Stimulated activated CD8-positive, alpha-beta memory T cell treated with anti-CD3 and anti-CD28 coated beads, Interleukin-15, amount 100 ng/mL, for 1 hour (primary cell): ENCODE measurements at places on chromosomes 13 and 19.
A peak's percentile ranks its signal among the peaks of the same experiment; 100 is the strongest.

DNA sequence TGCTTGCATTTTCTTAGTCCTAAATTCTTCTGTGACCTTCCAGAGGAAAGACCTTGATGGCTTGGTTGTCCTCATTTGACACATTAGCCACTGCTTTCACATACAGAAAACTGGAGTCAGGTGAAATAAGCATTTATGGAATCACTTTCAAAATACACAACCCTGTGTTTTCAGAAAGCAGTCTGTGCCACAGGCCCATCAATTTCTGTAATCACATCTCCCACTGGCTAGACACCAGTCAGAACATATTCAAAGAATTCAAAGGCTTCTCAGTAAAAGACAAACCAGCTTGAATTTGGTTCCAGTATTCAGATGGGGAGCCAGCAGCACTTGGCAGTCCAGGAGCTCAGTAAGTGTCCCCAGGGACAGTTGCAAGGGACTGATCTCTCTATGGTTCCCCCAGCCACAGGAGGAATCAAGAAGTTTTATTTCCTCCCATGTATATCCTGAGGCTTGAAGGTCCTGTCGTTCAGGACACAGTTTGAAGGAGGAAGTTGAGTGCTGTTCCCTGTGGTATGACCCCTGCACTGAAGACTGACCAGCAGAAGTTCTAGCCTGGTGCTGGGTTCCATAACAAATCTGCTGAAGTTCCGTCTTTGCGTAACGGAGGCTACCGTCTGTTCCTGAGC lies 214.3 kb downstream of the FOXO1 start:
- DNase-seq = no peak

- no peak for DNase-seq
These were observed 18.6 kb upstream of the AKT2 start for GRCh38 chr19:40303765-40304164.

GRCh38 chr19:39372941-39373340 lies 18.0 kb downstream of the PAF1 start:
- DNase-seq = no peak

DNA sequence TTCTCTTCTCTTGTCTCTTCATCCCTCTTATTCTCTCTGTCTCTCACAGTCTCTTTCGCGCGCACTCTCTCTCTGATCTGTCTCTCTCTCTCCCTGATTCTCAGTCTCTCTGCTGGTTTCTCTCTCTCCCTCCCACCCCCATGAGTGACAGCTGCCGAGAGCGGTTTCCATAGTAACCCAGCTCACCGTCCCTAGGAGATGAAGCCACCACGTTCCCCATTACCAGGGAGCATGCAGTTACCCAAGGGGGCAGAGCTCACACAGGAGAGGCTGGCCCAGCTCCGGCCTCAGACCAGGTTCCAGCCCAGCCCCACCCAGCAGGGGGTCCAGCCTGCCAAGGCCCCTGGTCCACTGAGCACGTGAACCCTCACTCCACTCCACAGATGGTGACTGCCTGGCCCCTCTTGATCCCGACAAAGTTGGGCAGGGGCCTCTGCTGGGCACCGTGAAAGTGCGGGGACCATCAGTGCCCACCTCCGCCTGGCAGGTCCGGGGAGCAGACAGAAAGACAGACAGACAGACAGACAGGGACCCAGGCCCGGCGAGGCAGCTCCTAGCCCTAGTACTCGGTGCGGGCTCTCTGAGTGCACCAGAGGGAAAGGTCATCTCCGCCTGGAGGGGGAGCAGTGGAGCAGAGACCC lies 50.6 kb downstream of the CELF5 start:
- DNase-seq = no peak

DNA sequence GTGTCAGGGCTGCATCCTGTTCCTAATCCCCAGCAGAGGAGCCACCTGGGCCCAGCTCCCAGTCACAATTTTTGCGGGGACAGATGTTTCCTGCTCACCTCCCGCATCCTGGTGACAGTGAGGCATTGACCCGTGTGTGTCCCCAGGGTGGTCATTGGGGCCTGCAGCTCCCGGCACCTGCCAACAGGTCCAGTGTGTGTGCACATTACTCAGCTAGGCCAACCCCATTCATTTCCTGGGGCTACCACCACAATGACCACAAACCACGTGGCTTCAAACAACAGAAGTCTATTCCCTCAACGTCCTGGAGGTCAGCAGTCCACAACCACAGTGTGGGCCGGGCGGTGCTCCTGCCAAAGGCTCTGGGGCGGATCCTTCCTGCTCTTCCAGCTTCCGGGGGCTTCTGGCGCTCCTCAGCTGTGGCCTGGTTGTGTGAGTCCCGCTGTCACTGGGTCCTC lies 11.9 kb upstream of the F2RL3 start:
- DNase-seq = no peak

GRCh38 chr13:99346335-99347042 lies 39.3 kb upstream of the GPR183 start:
- DNase-seq = no peak

GRCh38 chr19:51948975-51949374 lies 21.7 kb downstream of the ZNF613 start:
- no peak for DNase-seq

DNA sequence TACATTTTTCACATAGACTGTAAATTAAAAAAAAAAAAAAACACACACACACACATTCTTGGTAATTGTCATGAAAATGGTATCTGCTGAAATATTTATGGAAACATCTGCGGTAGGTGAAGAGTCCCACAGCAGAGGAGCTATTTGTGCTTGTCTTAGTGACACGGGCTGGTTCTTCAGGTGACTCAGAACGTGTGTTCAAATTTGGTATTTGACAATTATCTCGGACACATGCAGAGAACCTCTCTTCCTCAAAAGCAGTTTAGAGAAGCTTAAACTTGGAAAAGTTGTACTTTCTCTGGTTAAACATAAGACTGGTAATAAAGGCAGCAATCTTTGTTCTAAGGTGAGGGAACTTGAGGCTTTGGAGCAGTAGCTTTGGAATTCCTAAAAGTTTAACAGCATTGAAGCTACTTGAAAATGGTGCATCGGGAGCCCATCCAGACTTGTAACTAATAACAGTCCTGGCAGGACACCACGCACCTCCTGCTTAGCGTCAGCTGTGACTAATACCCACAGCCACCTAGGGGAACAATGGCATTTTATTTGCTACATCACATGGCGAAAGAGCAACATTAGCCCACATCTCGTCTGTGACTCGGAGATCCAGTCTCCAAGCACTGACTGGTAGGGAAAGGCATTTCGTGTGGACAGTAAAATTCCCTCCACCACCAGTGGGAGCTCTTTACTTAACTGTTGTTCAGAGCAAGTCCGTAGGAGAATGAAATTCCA lies 1505.1 kb upstream of the SLC10A2 start:
- DNase-seq = no peak

GRCh38 chr19:4916292-4917082 lies 7.2 kb downstream of the UHRF1 start:
- DNase-seq = peak; percentile 30

- peak; percentile 14 for DNase-seq
These were observed 41.5 kb downstream of the ZNF682 start for GRCh38 chr19:19997656-19998268.

DNA sequence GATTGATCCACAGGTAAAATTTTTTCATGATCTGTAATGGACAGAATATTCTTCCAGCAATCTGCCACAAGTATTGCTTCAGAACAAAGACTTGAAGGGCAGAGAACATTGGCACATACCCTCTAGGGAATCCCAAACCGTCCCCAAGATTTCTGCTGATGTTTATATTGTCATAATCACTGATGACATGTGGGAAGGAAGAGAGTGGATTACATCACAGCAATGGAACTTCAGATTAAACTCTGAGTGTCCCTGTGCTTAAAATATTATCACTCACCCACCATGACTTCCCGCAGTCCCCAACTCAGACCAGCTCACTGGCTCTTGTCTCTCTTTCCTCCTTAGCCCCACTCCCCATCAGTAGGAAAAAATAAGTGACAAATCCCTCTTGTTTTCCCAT lies 8.5 kb upstream of the TPT1 start:
- no peak for DNase-seq

DNA sequence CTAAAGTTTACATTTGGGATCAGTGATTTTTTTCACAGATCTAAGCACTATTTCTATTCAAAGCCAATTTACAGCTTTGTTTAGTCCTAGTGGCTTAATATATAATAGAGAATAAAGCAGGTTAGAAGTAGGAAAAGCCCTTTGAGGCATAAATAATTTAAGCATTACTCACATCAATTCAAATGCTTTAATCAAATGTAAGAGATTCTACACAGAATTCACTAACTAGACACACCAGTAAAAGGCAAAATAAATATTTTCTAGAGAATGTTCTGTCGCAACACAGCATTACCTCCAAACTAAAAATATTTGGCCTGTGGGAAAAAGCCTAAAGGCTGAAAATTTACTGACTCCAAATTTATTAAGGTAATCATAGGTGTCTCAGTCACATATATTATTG lies 31.3 kb downstream of the KCTD12 start:
- DNase-seq = no peak

- no peak for DNase-seq
These were observed 15.4 kb downstream of the RB1 start for GRCh38 chr13:48318821-48319511.

GRCh38 chr19:20321139-20321763 lies 154.2 kb downstream of the ZNF486 start:
- no peak for DNase-seq

- no peak for DNase-seq
These were observed 25.0 kb downstream of the HNRNPM start for GRCh38 chr19:8469613-8470368.
